Activated CD8-positive, alpha-beta memory T cell treated with anti-CD3 and anti-CD28 coated beads for 1 hour (primary cell): ENCODE measurements at places on chromosomes 5 and 9.

GRCh38 chr9:97397220-97397619, 14.7 kb upstream of the TDRD7 start:
- no peak for DNase-seq

GRCh38 chr5:107121793-107122519, 548.8 kb downstream of the EFNA5 start:
- no peak for DNase-seq

- DNase-seq = no peak
Observed at GRCh38 chr5:65967288-65968066, 41.1 kb downstream of the ERBIN start.

DNA sequence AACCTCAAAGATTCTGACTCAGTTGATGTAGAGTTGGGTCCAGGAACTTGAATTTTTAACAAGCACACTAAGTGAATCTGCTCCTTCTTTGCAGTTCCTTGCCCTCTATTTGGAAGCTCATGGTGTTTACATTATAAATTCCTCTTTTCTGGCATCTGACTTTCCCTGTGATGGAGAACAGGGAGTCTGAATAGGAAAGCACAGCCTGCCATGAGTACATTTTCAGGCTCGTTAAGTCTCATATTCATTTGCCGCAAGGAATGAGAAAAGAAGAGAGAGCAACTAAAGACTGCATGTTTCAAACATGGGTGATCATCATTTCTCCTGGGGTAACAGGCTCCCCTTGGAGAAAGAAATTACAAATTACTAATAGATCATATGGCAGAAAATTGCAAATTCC, 468.1 kb upstream of the DMAC1 start:
- no peak for DNase-seq

DNA sequence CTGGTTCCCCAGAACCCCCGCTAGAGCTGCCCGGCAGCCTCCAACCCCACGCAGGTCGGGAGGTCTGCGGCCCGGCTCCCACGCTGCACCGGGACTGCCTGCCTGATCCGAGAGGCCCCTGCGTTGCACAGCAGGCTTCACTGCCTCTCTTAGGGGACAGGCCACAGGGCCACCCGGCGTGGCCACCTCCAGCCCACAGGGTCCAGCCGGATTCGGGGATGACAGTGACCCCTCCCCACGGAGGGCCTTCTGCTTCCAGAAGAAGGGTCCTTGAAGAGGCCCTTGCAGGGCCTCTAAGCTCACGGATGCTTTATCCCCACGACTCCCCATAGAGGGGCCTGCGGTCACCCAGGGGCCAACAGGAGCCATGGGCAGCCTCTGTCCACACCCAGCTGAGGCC, 66.1 kb upstream of the PPP1R26 start:
- DNase-seq = no peak

DNA sequence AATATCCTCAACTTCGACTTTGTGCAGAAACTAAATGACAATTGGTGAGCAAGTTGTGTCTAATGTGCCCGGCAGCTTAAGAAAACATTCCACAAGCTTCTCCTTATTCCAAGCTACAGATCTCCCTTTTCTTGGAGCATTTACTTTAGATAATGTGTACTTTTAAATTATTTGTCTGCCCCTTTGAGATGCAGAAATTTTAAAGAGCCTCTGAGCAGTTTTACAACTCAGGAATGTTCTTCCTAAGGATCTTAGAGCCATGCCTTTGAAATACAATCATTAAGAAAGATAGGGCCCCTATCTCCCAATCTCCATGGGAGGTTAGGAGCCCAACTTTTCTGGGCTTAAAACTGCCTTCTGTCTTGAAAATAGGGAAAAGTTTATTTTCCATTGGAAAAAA, 723.7 kb upstream of the COX7C start:
- no peak for DNase-seq

DNA sequence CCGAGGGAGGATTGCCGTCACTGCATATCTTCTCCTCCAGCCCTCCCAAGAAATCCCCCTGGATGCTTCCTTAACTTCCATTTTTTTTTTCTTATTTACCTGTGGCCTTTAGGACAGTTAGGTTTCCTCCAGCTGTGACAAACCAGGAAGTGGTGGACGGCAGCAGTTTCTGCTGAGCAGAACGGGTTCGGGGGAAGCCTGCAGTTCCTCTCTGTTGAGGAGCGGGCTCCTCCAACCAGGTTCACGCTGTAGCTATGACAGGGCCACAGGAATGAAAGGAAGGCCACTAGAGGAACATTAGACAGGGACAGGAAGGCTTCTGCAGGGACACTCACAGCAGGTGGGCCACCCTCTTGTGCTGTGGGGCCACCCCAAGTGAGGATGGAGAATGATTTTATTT, 76.7 kb upstream of the SYK start:
- DNase-seq = no peak

DNA sequence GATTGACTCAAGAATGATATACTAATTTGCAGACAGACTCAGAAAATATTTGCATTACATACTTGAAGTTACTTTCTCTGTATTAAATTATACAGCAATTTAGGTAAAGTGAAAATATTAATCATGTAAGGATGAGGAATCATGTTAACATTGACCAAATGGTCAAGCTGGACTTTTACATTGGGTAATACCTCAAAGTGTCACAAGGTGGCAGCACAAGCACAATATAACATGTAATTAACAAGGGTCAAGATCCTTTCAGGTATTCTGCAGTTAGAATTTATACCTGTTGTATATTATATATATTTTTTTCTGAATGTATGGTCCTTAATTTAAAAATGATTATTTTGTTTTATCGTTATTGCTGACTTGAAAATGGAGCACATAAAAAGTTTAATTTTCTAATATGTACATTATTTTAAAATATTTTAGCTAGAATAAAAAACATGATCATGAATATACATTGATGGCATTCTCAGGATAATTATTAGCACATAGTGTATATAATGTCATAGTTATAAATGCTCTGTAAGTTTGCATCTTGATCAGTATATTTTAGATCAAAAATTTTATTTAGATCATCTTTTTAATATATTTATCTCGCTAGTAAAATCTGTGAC, 8.6 kb downstream of the HAPLN1 start:
- DNase-seq = no peak

GRCh38 chr5:15834596-15835245, 334.7 kb downstream of the FBXL7 start:
- DNase-seq = no peak

DNA sequence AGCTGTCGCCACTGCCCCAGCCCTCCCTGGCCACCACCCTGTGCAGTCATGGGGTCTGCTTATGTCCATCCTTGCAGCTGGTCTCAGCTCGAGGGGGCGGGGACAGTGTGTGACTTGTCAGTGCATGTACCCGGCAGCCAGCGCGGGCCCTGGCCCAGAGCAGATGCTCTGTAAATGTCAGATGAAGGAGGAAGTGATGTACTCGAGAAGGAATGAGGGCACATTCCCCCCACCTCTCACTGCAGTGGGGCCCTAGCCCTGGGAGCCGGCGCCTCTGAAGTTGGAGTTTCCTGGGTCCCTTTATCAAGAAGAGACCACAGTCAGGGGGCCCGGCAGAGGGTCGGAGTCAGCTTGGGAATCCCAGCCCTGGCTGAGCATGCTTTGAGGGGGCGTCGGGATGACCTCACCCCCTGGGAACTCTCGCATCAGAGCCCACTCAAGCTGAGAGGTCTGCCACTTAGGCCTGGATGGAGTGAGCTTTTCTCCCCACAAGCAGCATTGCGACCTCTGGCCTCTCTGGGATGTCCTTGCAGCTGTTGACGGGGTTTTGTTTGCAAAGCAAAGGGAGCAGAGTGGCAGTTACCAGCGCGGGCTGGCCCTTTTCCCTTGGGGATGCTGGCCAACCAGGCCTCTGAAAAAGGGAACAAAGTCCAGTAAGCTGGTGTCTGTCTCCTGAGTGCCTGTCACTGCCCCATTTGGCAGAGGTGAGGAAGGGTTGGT, 19.0 kb downstream of the NEURL1B start:
- DNase-seq = no peak

DNA sequence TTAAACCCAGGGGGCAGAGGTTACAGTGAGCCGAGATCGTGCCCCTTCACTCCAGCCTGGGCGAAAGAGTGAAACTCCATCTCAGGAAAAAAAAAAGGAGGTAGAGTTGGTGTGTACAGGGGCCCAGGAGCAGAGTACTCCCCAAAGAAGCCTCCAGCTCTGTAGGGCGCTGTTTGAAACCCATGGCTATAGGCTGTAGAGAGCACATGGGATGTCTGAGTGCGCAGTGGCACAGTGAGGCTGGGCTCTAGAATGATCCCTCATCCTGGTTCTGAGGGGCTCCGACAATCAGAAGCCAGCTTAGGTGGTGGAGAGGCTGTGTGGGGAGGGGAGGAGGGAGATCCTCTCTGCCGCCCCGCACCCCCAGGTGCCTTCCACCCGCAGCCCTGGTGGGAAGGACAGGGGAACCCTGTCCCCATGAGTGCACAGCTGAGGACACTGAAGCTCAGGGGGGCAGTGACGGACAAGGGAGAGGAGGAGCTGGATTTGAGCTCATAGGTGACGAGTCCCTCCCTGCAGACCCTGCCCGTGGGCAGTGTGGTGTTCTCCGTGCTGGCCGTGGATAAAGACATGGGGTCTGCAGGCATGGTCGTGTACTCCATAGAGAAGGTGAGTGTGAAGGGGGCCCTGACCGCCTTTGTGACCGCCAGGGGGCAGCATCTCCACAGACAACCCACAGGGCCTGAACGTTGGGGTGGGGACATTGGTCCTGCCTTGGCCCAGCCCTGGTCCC, 24.6 kb downstream of the CDHR2 start:
- peak; percentile 46 for DNase-seq

GRCh38 chr9:107348836-107349235, 65.8 kb downstream of the RAD23B start:
- no peak for DNase-seq

DNA sequence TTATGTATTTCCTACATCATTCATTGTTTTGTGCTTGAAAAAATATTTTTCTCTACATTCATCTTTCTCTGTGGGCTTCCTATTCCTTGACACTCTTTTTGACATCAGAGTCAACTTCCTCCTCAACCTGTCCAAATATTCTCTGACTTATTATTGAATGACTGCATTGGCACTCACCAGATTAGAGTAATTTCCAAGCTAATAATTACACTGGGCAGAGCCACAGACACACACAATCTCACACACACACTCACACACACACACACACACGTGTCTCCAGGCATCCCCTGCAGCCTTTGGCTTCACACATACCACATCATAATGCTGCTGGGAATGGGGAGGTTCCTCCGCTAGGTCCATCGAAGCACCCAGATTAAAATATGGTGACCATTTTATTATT, 184.5 kb downstream of the SYK start:
- no peak for DNase-seq

GRCh38 chr9:73515216-73515615, 363.6 kb downstream of the ANXA1 start:
- no peak for DNase-seq

DNA sequence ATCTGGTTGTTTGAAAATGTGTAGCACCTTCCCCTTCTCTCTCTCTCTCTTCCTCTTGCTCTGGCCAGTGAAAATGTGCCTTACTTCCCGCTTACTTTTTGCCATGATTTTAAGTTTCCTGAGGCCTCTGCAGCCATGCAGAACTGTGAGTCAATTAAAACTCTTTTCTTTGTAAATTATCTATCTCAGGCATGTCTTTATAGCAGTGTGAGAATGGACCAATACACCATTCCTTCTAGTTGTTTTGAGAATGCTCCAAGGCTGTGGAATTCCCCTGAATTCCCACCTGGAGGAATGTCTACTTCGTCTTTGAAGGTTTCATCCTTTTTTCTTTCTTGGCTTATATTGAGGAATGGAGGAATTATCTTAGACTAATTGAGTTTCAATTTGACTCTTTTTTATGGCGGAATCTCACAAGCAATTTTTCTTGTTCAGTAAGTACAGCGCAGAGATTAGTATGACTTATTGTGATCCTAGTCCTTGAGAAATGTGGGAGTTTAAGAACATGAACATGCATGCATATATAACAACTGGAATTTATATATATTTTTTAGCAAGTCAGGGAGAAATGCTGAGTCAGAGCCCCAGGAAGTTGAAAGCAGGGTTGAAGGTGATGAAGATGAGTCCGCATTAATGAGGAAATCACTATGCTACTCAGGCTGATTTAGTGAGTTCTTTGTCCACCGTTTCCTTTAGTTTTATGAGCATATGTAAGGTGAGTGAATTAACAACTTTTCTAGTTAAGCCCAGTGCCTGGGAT, 488.1 kb upstream of the ADAMTS16 start:
- no peak for DNase-seq

GRCh38 chr9:96553070-96553469, 66.6 kb downstream of the CDC14B start:
- no peak for DNase-seq

DNA sequence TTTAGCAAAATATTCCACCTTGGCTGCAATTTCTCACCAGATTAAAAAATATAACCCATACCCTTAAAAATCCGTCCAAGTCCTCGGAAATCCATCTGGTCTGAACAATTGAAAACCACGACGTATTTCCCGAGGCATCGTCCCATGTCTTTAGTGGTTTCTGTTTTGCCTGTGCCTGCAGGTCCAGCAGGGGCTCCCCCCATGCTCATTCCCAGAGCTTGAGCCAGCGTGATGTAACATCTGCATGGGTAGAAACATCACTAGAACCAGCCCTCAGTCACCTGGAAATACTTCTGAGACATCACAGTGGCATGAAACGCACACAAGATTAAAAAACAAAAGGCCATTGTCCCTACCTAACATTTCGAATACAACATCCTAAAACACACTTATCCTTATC, 114.0 kb downstream of the DNAH5 start:
- DNase-seq = no peak

- DNase-seq = no peak
Observed at GRCh38 chr9:87147839-87148238, 200.5 kb upstream of the GAS1 start.
